Renal pelvis (tissue), 12 donors: ENCODE measurements at places on chromosomes 5 and 9.

DNA sequence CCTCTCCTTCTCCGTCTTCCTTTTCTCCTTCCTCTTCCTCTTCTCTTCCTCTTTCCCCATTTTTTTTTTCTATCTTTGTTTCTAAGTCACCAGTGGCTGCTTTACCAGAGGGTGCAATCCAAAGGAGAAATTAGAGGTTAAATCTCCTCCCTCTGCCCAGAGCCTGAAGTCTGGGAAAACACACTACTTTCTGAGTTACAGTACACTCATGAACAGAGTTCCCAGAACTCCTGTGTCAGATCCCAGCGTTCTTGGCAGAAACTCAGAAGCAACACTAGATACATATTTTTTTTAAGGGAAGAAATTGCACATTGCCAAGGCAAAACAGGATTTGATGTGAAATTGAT is 189.0 kb downstream of the SNCAIP start:
- no peak for DNase-seq

DNA sequence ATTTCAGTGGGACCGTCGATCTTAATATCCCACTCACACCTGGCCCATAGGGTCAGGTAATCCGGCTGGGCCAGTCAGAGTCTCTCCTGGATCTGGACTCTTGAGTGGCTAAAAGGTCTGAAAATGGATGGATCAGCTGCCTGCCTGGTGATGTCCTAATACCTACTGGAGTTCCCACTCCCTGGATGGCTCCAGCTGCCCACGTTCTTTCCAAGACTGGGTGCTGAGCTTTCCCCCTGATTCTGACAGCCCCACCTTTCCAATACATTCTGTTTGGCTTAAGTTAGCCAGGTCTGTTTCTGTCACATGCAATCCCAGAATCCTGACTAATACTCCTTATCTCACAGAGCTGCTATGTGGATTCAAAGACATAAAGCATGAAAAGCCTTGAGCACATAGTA is 10.2 kb downstream of the SH3PXD2B start:
- no peak for DNase-seq

- DNase-seq: no peak
Measured at GRCh38 chr9:27990524-27990923, 417.2 kb upstream of the C9orf72 start.

- DNase-seq: no peak
Measured at GRCh38 chr9:134891713-134892112, 11.1 kb downstream of the FCN2 start.

- no peak for DNase-seq
Measured at GRCh38 chr9:129875181-129875611, 39.9 kb downstream of the USP20 start.

DNA sequence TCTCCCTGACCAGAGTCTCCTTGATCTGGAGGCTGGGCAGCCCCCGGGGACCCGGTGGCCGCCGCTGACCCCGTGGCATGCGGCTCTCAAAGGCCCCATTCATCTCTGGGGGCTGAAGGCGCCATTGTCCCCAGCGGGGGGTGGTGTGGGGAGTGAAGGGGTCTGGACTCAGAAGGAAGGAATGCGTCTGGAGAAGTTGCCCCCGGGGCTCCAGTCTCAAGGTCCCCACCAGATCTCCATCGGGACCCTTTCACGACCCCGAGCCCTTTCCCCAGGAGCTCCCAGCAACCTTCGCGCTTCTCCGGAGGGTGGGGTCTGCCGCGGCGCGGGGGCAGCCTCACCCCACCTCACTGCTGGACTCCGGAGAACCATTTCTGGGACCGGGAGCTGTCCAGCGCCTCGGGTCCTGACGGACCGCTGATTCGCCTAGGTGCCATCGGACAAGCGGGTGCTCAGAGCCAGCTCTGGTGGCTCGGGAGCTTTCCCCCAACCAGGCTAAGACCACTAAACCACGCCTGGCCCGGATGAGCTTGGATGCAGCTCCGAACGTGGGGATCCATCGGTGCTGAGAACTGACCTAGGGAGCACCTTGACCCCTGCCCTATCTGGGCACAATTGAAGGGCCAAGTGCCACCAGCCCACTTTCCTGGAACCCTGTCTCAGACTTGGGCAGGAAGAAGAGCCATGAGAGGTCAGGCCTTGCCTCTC is 5.1 kb upstream of the PCDH1 start:
- DNase-seq: peak; percentile 72

- DNase-seq: no peak
Measured at GRCh38 chr5:91787718-91788117, 404.6 kb upstream of the ARRDC3 start.

DNA sequence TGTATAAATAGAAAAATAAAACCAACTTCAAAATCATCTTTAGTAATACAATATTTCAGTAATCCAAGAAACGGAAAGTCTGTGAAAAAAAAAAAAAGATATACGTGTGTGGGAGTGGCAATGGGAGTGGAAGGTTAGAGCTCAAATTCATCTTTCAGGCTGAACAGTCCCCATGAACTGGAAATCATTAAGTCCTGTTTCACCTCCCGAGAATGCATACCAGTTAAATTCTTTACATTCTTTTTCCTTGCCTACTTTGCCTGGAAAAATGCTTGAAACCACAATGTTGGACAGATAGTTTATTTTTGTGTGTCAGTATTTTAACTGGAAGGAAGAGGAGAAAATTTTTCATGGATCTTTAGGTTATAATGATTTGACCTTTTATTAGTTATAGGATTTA is 166.8 kb downstream of the MUSK start:
- peak; percentile 20 for DNase-seq

DNA sequence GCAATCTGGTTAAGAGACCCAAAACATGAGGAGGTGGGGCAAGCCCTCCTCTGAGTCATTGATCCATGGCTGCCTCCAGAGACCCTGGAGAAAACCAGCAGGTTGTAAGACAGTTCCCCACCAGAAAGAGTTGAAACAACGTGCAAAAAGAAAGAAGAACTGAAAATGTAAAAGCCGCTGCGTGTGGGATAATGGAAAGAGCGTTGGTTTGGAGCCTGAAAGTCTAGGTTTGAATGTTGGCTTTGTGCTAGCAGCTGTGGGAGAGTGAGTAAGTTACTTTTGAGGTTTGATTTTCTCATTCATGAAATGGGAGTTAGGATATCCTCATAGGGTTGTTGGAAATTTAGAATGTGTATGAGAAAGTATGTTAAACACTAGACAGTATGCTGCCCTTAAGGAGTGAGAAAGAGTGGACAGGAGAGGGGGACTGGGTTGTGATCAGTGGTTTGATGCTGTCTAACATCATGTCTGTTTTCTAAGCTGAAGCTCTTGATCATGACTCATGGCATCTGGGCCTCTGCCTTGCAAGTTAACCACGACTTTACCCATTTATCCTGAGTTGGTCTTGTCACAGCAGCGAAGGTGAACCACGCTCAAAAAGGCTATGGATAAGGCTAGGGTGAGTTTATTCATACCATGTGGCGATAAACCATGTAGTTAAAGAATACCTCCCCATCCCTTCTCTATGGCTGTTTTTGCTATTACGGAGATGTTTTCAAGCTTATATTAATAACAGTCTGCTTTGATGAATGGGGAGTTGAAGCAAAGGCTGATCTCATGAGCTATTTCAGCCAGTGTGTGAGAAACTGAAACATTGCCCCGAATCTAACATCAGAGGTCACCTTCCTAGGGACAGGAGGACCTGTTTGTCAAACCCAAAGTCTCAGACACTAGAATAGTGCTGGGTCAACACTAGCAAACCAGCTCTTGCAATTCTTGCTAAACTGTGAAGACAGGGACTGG is 41.3 kb downstream of the ZNF366 start:
- no peak for DNase-seq

DNA sequence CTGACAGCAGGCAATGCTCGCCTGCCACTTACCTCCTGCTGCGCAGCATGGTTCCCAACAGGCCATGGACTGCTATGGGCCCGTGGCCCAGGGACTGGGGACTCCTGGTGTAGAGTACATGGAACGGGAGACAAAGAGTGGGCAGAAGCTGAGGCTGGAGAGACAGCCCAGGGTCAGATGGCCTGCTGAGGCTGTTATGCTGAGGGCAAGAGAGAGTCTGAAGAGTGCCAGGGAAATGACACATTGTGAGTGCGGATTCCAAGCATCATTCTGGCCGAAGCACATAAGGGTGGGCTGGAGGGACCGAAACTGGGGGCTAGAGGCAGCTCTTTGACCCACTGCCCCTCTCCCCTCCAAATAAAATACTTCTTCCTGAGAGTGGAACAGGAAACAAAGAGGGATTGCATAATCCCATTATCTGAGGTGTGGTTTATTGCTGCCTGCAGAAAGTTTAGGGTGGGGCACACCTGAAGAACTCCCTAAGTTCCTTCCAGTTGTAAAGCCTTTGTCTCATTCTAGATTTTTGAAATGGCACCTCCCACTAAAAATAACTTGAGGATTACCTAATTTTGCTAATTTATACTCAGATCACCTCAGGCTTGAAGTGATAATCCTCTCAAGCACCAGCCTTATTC is 158.1 kb downstream of the ATP10B start:
- DNase-seq: no peak

GRCh38 chr9:131398204-131398603 is 4.3 kb downstream of the PRRC2B start:
- no peak for DNase-seq

DNA sequence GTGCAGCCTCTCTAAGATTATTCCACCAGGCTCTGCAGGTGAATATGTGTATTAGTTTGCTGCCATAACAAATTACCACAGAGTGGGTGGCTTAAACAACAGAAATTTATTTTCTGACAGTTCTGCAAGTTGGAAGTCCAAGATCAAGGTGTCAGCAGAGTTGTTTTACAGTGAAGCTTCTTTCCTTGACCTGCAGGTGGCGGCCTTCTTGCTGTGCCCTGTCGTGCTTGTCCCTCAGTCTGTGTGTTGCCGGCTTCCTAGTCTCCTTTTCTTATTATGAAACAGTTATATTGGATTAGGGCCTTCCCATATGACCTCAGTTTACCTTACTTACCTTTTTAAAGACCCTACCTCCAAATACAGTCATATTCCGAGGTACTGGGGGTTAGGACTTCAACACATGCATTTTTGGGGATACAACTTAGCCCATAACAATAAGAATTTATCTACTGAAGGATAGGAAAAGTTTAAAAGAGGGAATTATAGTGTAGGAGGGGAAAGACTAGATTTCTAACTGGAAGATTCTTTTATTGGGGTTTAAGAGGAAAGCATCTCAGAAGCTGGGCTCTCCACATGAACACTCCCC is 97.4 kb downstream of the OSTF1 start:
- DNase-seq: no peak

- DNase-seq: no peak
Measured at GRCh38 chr9:108039012-108039411, 549.4 kb upstream of the KLF4 start.

DNA sequence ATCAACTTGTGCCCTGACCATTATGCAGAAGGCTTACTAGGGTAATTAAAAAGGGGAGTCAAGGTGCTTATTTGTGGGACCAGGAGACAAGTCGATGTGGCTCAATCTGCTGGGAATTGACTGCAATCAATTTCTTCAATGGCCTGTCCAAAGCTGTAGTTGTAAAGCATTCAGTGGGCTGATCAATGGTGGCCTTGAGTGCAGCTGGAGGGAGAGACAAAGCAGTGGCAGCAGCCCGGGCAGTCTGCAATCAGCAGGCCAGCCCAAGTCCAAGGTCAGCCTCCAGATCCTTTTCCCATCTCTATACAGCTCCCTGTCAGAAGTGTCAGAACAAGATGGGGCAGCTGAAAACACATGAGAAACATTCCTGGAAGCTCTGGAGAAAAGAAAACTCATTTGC is 51.0 kb upstream of the BRINP1 start:
- DNase-seq: no peak

DNA sequence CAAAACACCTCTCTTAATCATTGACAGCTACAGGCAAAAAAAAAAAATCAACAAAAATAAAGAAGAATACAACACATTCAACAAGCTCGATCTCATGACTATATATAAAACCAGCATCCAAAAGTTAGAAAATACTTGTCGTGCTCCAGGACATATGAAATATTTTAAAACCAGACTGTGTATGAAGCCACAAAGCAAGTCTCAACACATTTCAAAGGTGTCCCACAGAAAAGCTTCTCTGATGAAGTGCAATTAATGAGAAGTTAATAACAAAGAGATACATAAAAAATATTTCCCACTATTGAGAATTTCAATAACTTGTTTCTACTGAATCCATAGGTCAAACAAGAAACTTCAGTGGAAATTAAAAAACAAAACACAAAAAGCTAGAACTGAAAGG is 178.7 kb downstream of the PLK2 start:
- no peak for DNase-seq

- DNase-seq: no peak
Measured at GRCh38 chr9:134377143-134377484, 50.9 kb downstream of the RXRA start.

DNA sequence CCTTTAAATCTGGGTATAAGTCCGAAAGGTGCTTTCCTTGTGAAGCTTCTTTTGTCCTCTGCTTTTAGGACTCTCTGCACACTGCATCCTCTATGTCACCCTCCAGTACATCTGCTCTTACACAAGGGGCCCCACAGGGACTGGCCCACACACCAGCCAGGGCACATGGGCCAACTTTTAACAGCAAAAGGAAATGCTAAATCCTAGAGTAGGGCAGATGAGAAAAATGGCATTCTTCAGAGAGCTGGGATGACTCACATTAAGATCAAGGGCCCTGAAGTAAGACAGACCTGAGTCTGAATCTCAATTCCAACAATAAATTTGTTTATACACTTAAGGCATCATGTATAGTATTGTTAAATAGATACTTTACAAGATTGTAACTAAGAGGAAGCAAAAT is 40.3 kb upstream of the CDKN2B start:
- DNase-seq: no peak

DNA sequence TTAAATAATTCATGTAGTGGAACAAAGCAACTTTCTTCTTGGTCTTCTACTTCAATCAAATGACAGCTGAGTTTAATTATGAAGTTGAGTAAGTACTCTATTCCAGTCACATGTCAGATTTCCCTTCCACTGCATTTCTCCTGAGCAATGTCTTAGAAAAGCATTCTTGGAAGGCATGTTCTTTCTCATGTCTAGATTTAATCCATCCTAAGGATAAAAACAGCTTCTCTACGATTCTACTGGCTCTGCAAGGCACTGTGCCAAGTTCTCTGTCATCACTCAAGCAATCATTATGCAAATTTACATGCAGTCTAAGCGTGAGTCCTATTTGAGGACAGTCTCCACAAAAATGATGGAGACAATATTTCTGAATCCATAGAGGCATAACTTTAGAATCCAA is 142.4 kb downstream of the YIPF5 start:
- peak; percentile 56 for DNase-seq

DNA sequence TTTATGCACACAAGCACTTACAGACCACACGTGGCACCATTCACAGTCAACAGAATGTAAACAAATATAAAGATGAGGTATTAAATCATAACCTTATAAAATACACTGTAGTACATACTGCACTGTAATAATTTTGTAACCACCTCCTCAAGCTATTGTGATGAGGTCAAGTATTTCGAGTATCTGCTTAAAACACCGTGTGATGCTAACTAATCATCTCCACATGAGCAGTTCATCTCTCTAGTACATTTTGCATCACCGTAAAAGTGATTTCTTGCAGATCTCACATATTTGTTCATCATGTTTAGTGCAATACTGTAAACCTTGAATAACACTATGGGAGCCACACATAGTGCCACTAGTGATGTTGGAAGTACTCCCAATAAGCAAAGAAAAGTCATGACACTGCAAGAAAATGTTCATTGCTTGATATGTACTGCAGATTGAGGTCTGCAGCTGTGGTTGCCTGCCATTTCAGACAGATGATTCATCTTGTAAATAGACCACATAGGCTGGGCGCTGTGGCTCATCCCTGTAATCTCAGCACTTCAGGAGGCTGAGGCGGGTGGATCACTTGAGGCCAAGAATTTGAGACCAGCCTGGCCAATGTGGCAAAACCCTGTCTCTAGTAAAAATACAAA is 44.3 kb downstream of the FOXB2 start:
- no peak for DNase-seq
